ENCODE measurements at places on chromosomes 11 and 22.

GRCh38 chr11:81804858-81805257, 928.8 kb downstream of the FAM181B start:
- no peak for DNase-seq

DNA sequence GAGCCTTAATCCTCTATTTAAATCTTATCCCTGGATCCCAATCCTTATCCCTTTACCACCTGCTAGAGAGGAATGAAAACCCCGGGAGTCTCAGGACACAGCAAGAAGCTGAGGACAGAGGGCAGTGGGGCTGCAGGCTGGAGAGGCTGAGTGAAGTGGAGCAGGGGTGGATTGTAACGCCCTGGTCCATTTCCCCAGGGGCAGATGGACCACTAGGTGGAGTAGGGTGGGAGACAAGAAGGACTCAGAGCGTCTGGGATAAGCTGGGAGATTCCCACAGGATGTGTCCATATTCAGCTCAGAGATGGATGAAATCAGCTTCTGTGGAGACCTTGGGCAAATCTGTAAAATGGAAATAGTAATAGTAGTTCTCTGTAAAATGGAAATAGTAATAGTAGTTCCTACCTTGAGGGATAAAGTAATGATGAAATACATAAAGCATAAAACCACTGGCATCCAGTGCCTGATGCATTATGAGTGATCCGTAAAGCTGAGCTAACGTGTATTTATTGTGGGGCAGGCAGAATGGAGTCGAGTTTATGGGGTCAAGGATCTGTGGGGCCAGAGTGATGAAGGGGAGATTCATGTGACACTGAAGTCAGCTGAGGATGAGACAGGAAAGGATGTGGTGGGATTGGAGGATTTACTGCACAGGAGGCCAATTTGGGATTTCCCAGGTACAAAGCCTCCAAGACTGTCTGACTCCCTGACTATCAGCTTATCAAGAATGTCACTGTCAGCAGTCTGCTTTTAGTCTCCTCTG, 1.9 kb upstream of the ROBO4 start:
- DNase-seq = no peak

- no peak for DNase-seq
Measured at GRCh38 chr11:31847761-31848160, 36.6 kb upstream of the PAX6 start.

GRCh38 chr11:121422675-121423074, 29.4 kb upstream of the SORL1 start:
- DNase-seq = no peak

DNA sequence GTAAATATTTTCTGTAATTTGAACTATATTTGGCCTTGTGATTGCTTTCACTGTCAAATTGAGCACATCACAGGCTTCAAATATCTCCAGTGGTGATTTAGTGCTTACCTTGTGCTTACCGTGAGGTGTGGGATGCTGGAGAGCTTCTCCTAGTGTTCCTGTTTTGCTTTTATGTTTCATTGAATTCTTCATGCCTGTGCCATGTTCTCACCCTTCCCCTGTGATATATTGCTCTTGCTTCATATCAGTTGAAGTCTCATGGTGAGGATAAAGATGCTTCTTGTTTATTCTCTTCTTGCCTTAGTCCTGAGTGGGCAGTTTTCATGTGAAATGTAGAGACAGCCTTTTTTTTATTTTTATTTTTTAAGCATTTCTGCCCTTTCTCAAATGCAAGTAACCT, 198.0 kb upstream of the PDGFD start:
- DNase-seq = no peak

DNA sequence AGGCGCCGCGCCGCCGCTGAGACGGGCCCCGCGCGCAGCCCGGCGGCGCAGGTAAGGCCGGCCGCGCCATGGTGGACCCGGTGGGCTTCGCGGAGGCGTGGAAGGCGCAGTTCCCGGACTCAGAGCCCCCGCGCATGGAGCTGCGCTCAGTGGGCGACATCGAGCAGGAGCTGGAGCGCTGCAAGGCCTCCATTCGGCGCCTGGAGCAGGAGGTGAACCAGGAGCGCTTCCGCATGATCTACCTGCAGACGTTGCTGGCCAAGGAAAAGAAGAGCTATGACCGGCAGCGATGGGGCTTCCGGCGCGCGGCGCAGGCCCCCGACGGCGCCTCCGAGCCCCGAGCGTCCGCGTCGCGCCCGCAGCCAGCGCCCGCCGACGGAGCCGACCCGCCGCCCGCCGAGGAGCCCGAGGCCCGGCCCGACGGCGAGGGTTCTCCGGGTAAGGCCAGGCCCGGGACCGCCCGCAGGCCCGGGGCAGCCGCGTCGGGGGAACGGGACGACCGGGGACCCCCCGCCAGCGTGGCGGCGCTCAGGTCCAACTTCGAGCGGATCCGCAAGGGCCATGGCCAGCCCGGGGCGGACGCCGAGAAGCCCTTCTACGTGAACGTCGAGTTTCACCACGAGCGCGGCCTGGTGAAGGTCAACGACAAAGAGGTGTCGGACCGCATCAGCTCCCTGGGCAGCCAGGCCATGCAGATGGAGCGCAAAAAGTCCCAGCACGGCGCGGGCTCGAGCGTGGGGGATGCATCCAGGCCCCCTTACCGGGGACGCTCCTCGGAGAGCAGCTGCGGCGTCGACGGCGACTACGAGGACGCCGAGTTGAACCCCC, 798 bp downstream of the BCR start:
- DNase-seq = no peak

DNA sequence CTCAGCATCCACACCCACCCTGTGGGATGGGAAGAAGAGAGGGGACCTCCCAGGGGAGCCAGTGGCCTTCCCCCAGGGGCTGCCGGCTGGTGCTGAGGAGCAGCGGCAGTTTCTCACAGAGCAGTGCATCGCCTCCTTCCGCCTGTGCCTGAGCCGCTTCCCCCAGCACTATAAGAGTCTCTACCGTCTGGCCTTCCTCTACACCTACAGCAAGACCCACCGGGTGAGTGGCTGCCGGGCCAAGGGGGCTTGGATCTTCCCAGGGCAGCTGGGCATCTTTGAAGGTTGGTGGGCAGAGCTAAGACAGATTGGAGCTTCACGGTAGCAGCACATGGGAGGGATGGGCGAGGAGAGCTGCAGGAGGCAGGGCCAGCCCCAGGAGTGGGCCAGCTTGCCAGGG, 61.8 kb upstream of the SUSD2 start:
- no peak for DNase-seq

DNA sequence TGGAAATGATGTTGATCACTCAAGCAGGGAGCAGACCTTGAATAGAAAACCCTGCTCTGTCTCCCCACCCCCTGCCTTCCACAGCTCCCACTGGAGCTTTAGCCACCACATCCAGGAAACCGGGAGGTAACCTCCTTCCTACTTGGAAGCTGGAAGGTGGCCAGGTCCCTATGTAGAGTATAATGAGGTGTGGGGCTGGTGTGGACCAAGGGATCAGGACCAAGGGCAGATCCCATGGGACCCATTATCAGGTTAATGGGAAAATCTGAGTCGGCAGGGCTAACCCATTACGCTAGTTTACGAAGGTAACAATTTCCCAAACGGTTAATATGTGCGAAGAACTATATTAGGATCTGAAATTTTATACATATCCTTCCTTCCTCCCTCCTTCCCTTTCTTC, 321.9 kb downstream of the MIAT start:
- no peak for DNase-seq

DNA sequence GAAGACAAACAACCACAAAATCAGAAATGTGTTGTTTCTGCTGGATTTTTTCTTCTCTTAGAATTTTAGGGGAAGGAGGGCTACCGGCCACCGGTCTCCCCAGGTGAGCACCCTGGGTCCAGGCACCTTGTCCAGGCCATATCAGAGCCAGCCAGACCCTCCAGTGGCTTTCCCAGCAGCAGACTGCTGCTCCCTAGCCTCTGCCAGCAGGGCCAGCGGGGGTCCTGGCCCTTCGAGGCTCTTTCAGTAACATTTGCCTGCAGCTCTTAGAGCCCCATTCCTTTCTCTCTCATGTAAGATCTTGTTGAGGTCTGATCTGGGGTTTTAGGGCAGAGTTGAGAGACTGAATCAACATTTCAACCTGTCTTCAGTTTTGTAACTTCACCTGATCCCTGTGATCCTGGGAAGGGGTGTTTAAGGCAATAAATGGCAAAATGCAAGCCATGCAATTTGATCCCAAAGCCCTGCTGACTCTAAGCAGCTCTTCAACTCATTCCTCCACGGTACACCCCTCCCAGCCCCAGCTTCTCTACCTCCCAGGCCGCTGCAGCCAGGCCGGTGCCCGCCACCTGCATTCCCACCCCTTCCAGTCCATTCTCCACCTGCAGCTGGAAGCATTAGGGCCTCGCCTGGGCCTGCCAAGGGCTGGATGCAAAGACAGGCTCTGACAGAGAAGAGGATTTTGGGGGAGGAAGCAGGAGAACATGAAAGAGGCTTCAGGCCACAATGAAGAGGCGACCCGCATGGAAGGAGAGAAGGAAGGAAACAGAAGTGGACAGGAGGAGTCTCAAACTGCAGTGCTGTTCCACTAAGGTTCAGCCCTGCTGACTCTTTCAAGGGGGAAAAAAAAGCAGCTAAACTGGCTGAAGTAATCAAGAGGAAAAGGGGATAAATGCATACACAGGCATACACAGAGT, 113.0 kb upstream of the FGF3 start:
- DNase-seq = no peak

DNA sequence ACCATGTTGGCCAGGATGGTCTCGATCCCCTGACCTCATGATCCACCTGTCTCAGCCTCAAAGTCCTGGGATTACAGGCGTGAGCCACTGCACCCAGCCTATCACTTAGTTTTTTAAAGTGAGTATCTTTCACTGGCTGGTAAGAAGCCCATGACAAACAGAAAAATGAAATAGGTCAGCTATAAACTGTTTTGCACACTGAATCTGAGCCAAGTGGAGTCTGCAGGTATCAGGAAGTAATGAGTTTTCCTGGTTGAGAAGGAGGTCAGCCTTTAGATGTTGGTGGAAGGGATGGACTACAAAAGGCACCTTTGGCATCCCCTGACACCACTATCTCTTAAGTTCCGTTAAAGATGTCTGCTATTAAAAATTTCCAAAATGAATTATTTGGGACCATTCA, 345.1 kb downstream of the AASDHPPT start:
- DNase-seq = no peak

- DNase-seq = no peak
Measured at GRCh38 chr11:34266090-34266912, 91.5 kb downstream of the ABTB2 start.

GRCh38 chr11:130612291-130612851, 163.9 kb downstream of the ADAMTS15 start:
- no peak for DNase-seq

- DNase-seq = no peak
Measured at GRCh38 chr11:94926698-94927237, 46.6 kb downstream of the CWC15 start.

DNA sequence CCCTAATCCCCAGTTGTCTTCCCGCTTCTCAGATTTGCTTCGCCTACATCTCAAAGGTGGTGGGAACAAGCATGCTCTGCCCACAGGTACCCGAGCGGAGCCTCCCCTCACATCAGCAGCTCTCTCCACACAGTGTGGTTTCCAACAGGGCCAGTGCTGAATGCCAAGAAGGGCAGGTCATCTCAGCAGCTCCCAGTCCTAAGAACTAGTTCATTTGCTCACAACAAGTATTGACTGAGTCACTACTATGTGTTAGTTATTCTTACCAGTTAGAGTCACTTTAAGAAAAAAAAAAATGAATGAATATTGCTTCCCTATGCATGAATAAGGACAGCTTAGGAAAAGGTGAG, 66.2 kb downstream of the THAP12 start:
- no peak for DNase-seq

- no peak for DNase-seq
Measured at GRCh38 chr11:112965656-112966055, 4.4 kb downstream of the NCAM1 start.
